Smooth muscle cell of the brain vasculature (primary cell): ENCODE measurements at places on chromosomes 12 and 14.

- DNase-seq = peak; percentile 20
Observed at GRCh38 chr12:442235-442884, 17.4 kb upstream of the B4GALNT3 start.

GRCh38 chr12:9367828-9368227 lies 159.6 kb upstream of the PZP start:
- DNase-seq = no peak

GRCh38 chr14:79514700-79515099 lies 696.6 kb downstream of the DIO2 start:
- DNase-seq = peak; percentile 15

DNA sequence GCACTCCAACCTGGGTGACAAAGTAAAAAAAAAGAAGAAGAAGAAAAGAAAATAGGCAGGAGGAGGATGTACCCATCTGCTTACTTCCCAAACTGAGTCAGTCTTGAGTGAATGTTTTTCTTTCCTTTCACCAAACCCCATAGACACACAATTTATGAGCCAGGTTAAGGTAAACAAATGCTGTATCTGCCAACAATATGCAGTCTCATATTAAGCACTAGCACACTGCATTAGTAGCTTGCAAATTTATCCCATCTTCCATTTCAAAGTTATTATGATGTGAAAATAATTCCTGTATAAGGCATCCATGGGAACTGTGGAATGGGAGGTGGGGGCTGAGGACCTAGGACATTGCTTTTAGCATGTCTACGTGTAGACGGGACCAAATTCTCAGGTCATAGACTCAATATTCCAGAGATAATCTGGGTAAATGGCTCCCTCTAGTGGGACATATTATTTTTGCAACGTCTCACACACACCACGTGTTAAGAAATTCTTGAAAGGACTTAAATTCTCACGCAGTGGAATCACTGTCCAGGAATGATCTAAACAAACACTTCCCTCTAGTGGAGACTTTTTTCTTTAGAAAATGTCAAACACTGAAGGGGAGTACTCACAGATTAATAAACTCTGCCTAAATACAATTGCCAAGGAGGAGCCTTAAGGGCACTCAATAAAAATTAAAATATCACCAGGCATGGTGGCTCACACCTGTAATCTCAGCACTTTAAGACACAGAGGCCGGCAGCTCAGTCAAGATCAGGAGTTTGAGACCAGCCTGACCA lies 17.1 kb upstream of the OR10P1 start:
- peak; percentile 83 for DNase-seq

DNA sequence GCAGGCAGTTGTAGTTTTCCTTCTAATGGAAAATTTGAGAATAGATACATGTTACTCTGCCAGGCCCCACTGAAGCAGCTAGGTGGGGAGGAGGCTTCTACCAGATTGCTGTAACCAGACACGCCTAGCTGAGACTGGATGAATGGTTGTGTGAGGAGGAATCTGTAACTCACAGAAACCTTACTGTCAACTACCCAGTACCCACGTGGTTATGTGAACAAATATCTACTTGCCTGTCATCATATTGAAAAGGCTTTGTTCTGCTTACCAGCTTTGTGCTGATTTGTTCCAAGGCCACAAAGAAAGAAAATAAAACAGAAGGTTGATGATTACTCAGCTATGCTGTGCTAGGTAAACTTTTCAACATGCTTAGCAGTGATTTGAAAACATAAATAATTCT lies 167.2 kb downstream of the CAPZA3 start:
- DNase-seq = no peak

GRCh38 chr14:101932673-101933072 lies 31.7 kb upstream of the DYNC1H1 start:
- DNase-seq = no peak

GRCh38 chr14:93234798-93235197 lies 27.7 kb downstream of the UBR7 start:
- DNase-seq = no peak

DNA sequence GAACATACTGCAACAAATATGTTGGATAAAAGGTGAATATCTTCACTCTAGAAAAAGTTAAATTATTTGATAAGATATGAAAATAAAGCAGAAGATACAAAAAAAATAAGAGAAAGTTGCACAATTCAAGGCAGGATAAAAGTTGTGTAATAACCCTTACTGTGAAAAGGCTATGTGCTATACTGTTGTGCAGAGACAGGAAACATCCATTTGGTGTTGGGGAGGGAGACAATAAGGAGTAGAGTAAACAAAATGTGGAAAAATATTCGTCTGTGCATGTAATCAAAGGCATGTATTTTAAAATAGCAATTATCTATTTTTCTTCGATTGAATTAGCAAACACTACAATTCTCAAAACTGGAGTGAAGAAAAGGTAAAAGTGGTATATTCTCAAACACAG lies 34.8 kb downstream of the PTHLH start:
- DNase-seq = no peak

- no peak for DNase-seq
Observed at GRCh38 chr12:41606468-41607445, 418.6 kb downstream of the PDZRN4 start.

DNA sequence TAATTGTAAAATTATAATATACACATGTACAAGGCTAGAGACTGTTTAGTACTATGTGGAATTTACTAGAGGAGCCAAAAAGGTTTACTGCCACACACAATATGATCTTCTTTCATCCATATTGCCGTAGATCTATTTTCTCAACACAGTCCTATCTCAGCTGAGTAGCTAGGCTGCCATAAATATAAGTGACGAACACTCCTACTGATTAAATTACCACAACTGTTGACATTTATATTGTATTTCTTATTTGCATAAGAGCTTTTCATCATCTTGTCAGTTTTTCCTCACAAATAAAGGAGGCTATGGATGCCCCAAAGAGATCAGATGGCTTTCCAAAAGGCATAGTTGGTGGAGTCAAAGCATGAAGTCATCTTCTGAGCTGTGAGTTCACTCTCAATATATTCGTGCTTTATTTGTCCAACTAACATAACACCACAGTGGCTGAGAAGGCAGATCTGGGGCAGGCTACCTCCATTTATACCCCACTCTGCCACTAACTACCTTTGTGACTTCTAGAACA lies 78.6 kb downstream of the CCDC59 start:
- DNase-seq = no peak

DNA sequence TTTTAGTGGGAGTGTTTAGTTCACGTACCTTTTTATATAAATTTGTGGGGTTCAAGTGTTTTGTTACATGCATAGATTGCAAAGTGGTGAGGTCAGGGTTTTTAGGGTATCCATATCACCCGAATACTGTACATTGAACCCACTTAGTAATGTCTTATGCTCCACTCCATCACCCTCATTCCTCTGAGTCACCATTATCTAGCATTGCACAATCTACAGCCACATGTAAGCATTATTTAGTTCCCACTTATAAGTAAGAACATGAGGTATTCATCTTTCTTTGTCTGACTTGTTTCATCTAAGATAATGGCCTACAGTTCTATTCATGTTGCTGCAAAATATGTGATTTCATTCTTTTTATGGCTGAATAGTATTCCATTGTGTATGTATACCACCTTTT lies 583.7 kb upstream of the LRFN5 start:
- DNase-seq = no peak

DNA sequence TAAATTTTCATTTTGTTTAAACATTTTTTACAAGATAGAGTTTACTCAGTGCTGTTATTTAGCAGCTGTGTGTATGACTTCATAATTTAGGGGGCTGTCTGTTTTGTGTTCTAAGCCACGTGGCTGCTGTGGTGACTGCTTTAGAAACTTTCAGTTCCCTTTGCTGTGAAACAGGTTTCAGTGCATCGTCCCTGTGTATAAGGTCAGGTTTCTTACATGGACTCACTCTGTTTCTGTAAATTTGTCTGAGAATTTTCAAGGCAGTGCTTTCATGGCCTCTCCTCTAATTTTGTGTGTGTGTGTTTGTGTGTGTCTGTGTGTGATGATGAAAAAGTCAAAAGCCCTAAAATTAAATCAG lies 32.4 kb downstream of the BICD1 start:
- DNase-seq = no peak

DNA sequence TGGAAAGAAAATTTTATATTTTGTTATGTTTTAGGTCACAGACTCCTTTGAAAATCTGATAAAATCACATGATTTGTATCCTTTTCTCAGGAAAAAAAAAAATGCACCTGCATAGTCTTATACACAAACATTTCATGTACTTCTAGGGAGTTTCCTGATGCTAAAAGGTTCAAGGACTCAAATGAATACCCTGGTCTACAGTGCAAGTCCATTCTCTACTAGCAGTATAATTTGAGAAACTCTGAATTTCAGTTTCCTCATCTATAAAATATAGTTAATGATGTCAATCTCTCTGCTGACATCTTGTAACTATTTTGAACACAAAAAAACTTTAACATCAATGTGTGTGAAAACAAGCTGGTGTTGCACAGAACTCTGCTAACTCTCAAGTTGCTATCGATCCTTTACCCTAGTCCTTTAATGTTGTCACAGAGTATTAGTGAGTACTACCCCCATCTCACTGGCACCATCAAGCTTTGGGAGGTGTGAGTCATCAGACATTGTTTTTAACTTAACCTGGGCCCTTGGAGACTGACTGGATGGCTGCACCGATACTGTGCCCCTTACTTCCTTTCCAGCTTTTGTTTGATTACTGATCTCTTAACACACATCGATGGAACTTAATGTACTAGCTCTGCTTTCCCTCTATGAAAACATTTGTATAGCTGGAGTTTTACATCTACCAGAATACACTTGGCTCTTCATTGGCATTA lies 251.9 kb upstream of the SOX5 start:
- DNase-seq = no peak

- DNase-seq = peak; percentile 80
Observed at GRCh38 chr14:49512147-49512551, 74.0 kb downstream of the RPS29 start.

- no peak for DNase-seq
Observed at GRCh38 chr12:1463073-1463905, 131.1 kb downstream of the FBXL14 start.

- DNase-seq = no peak
Observed at GRCh38 chr14:37857774-37858266, 262.4 kb downstream of the TTC6 start.

DNA sequence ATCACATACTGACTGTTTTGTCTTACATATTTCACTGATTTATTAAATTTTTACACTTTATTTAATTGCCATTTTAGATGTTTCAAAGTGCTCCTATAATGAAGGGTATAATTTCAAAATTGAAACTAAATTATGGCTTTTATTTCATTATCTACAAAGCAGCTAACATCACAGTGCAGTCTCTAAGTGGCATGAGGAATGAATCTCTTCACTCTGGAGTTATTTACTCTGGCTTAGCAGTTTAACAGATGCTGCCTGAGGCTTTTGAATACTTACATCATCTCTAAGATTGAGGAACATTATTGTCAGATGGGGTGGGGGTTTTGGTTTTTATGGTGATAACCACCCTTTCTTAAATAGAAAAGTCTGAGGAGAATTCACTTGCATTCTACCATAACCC lies 386.4 kb downstream of the TRHDE start:
- no peak for DNase-seq

DNA sequence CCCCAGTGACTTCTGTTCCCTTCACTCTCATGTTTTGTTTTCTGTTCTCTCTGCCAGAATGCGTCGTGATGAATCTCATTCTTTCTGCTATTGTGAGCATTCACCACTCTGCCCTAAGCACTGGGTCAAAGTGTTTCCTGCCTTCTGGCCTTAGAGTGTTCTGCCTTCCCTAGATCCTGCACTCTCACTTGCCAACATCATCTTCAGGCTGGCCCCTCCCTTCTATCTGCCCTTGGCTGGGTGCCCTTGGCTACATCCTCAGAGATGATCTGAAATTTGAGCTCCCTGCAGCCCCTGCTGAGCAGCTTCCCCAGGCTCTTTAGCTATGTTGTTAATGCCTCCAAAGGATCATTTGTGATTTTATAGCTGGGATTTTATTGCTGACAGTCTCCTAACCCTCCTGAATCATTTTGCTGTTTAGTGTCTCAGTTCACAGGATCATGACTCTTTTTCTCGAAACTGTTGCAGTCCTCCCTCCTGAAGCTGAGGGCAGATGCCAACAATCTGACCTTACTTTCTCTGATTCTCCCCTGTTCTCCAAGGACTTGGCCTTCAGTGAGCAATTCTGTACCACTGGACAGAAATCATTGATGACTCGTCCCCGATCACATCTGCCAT lies 4.5 kb downstream of the DHRS2 start:
- DNase-seq = peak; percentile 92

GRCh38 chr12:106281804-106282203 lies 20.7 kb upstream of the TCP11L2 start:
- no peak for DNase-seq

DNA sequence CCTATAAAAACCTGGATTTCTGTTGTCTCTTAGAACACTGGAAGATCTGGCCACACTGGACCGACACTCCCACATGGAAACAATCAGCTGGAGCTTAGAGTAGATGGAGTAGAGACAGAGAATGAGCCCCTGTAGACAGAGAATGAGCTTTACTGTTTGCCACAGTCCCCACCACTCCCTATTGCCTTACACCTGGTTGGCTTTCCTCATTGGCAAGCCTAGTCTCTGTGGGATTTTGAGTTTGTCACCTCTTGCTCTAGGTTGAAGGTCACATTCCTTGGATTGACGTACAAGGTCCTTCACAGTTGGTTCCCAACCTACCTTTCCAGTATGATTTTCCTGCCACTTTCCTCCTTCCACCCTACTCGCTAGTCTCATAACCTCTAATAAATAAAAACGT lies 2.0 kb upstream of the HCAR1 start:
- DNase-seq = no peak

DNA sequence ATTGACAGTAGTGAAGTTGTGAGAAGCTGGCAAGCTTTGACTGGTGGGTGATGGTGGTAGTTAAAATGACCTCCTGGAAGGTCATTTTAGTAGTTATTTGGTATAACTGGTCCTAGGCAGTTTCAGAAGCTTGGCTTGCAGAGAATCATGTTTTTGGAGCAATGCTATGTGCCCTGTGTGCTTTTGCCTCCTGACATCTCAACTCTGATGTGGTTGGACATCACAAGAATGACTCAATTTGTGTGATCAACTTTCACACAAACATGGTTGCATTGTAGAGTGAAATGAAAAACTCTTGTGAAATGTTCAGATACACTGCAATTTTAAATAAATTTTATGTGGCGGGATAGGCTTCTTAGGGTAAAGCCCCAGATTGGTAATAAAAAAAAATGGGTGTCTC lies 8.3 kb upstream of the ABCD2 start:
- no peak for DNase-seq

GRCh38 chr12:76250256-76250655 lies 98.0 kb downstream of the BBS10 start:
- no peak for DNase-seq

GRCh38 chr12:39176356-39176755 lies 266.6 kb downstream of the KIF21A start:
- DNase-seq = no peak

- no peak for DNase-seq
Observed at GRCh38 chr12:106086696-106087095, 52.1 kb downstream of the NUAK1 start.

- no peak for DNase-seq
Observed at GRCh38 chr12:127381681-127382080, 885.3 kb upstream of the TMEM132C start.

DNA sequence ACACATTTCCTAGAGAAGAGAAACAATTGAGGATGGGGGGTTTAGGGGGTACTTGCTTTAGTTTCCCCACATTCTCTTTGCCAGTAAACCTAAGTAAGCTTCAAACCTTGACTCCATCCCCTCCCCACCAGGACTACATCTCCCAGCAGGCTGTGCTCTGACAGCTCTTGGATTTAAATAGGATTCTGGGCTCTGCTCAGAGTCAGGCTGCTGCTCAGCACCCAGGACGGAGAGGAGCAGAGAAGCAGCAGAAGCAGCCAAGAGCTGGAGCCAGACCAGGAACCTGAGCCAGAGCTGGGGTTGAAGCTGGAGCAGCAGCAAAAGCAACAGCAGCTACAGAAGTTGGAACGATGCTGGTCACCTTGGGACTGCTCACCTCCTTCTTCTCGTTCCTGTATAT lies 20.6 kb downstream of the RDH12 start:
- DNase-seq = no peak
